ENCODE measurements at places on chromosomes 5 and 9.

DNA sequence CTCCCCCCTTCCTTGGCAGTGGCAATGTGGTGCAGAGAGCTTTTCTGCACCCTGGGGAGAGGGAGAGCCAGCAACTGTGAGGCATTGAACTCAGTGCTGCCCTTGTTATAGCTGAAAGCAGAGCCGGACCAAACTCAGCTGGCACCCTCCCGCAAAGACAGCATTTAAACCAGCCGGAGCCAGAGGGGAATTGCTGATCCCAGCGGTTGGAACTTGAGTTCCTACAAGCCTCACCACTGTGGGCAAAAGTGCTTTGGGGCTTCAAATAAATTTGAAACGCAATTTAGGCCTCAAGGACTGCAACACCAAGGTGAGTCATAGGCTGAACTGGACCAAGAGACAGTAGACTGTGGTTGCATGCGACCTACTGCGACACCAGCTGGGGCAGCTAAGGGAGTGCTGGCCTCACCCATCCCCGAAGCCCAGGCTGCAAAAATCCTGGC, 207.6 kb upstream of the CDKN2B start:
- DNase-seq = no peak

- no peak for DNase-seq
Observed at GRCh38 chr5:81842795-81843398, 92.0 kb upstream of the SSBP2 start.

DNA sequence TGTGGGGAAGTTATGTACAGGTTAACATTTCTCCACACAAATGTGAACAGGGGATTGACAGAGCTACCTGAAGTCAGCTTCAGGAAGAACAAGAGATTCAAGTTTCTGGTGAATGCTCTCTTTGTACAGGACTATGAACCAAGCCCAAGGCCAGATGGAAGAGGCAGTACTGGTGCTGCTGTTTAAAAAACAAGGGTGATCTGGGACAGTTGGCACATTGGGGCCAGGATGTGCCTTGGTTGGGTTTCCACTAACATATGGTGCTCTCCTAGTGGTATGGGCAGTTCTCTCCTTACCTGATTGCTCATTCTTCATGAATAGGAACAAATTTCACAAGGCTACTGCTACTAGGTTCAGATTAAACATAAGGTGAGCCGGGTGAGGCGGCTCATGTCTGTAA, 40.0 kb downstream of the MTMR12 start:
- no peak for DNase-seq

- peak; percentile 93 for DNase-seq
Observed at GRCh38 chr9:4798281-4799032, 5.7 kb downstream of the RCL1 start.

DNA sequence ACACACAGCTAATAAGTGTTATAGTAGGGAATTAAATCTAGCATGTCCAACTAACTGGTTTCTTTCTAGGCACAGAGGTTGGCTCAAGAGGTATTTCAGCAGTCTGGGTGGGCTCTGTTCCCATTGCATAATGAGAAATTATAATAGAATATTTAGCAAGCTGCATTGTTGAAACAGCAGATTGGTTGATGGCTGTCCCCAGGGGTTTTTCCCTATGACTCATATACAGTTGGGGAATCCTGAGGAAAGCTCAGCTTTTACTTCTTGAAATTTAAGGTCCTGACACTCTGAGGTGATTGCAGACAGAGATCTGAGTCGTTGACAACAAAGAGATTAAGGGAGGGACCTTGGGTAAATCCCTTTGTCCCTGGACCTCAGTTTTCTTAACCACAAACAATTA, 38.3 kb upstream of the TNFSF8 start:
- DNase-seq = no peak

DNA sequence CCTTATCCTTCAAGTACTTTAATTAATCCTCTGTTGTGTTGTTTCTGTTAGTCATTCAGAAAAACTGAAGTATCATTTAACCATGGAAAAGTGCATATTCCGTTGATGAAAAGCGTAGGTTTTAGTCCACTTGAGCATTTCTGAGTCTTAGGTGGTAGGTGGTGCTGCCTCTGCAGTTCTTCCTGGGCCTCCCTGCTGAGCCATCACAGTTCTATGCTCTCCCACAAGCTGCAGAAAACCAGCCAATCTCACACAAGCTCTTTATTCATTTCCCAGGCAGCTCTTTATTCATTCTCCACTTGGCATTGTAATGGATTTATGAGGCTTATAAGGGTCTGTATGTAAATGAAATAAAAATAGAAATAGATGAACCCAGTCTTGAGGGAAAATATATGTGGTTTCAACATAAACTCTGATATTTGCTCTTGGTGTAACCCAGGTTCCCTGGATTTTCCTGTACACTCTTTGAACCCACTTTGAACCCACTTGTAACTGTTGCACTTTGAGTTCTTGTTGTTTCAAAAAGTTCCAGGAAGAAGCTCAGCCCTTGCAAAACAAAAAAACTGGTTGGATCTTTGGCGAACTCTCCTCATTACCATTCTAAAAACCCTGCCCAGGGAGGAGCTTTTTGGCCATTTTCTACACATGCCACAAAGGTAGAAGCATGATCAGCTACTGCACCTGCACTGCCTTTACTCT, 56.0 kb downstream of the ZNF510 start:
- DNase-seq = no peak

GRCh38 chr5:158898185-158899177, 201.2 kb downstream of the EBF1 start:
- DNase-seq = no peak

GRCh38 chr9:105696219-105696793, 2.0 kb downstream of the TMEM38B start:
- DNase-seq = no peak
